ENCODE measurements at places on chromosomes 2 and 18.

DNA sequence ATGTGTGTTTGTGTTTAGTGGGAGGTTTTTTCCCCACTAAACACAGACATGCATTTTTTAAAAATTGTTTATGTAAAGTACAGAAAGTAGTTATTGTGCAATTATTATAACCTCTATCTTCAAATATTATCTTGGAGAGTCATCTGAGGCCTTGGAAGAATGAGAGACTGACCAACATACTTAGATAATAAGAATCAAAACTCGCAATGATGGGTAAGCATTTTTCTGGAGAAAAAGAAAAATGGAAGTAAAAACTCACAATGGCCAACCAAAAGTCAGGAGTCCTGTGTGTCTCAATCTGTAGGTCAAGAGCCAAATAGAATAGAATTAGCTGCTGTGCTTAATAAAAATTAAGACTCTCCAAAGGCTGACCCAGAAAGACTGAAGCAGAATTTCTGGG lies 43.0 kb downstream of the MEMO1 start:
- no peak for DNase-seq

GRCh38 chr2:7557376-7557775 lies 640.2 kb downstream of the RNF144A start:
- no peak for DNase-seq

GRCh38 chr2:170971071-170971470 lies 42.0 kb downstream of the GORASP2 start:
- no peak for DNase-seq

DNA sequence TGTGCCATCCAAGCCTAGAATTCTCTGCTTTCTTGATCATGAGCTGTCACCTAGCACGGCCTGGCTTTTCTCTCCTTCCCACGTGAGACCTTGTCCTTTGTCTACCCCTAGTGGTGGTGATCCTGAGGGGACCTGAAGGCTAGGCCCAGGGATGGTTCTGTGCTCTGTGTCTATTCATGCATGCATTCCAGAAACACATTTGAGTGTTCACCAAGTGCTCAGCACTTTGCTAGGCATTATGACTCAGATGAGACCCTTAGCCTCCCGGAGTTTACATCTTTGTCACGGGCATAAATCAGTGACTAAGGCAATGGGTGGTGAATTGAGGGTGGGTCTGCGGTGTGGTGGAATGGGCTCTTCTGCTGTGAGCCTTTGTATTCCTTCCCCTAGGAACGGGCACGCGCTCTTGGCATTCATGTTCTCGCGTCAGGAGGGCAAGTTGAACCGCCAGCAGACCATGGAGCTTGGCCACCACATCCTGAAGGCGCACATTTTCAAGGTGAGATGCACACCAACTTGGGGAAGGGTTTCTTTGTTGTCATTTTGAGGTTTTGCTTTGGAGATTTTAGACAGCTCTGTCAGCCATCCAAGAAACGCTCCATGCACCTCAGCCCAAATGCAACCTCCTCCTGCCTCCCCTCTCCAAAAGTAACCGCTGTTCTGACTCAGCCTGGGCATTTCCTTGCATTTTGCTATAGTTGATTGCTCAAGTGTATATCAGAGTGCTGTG lies 100.9 kb downstream of the WDSUB1 start:
- DNase-seq, result no peak

DNA sequence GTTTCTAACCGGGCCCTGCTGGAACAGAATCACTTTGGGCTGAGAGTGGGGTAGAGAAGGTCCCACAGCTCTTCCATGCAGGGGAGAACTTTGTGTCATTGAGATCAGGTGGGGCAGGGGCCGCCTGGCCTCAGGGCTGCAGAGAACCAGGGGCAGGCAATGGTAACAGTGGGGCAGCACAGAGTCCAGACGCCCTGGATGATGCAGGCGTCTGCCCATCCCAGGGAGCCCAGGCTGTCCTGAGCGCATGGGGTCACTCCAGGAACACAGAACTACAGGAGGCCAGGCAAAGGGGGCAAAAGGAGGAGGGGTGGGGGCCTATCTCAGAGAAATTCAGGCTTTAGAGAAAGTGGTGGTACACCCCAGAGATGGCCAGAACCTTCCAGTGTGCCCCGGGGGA lies 121.3 kb downstream of the NDUFA10 start:
- no peak for DNase-seq

DNA sequence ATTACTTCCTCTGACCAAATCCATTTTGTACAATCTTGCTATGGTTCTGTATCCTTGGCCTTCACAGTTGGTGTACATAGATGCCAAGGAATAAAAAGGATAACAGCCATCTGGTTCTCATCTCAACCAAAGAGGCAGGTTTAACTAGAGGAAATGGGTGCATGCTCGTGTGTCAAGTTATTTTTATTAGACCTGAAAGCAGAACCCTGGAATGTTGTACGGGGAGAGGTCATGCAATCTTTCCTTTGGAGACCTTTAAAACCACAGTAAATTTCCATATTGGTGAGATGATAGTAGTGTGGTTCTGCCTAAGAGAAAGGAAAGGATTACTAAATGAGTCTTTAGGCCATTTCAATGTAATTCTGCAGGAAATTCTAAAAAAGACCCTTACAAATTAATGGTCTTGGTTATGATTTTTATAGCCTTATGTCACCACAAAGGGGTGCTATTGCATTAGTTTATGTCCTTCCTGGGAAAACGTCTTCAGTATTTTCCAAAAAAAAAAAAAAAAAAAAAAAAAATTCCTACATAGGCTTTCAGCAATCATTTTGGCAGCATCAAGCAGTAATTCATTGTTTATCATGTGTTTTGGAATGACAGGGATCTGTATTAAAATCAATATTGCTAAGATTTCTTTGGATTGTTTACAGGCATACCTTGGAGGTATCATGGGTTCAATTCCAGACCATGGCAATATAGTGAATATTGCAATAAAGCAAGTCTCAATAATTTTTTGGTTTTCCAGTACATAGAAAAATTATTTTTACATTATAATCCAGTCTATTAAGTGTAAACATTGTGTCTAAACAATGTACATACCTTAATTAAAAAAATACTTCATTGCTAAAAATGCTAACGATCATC lies 270.8 kb downstream of the NYAP2 start:
- DNase-seq, result peak; percentile 72

GRCh38 chr2:62740221-62740620 lies 34.7 kb downstream of the EHBP1 start:
- no peak for DNase-seq

DNA sequence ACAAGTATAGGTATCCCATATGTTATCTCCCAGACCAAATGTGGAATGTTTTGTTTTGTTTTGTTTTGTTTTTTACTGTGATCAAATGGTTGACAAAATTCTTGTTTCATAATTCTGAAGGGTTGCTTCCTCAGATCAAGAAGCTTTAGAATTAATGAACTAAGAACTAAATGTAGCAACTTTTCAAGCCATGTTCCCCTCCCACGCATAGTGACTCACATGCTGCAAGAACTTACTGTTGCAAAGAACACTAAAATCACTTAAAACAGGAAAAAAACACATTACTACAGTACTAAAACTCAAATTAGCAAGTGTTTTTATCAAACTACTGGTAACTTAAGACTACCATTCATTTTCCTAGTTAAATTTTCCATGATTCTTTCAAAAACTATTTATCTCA lies 30.6 kb downstream of the HNRNPLL start:
- no peak for DNase-seq

DNA sequence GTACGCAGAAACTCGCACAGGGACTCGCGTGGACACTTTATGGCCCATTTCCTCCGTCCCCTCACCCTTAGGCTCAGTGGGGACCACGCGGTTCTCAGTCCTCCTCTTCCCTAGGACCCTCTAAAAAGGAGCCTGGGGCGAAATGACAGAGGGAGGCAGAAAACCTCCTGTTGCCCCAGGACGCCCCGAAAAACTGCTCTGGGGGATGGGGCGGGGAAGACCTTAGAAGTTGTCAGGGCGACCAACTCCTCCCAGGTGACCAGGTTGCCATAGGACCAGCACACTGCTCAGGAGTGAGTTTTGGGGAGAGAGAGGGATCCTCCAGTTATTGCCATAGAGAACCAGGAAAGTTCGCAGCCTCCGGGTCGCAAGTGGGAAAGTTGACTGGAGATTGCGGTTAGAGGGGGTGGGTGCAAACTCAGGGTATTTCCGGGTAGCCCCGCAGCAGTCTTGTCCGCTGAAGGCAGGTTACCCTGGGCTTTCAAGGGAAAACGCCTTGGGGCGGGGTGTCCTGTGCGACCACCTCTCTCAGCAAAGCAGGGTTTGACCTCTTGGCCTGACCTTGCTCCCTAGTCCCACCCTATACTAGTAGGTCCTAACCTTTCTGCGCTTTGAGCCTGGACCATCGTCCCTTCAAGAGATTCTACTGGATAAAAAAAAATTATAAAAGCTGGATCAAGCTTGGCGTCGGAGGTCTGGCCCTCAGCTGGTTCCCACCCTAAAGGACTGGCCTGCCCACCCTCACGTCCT lies 7.8 kb upstream of the PAX3 start:
- no peak for DNase-seq

DNA sequence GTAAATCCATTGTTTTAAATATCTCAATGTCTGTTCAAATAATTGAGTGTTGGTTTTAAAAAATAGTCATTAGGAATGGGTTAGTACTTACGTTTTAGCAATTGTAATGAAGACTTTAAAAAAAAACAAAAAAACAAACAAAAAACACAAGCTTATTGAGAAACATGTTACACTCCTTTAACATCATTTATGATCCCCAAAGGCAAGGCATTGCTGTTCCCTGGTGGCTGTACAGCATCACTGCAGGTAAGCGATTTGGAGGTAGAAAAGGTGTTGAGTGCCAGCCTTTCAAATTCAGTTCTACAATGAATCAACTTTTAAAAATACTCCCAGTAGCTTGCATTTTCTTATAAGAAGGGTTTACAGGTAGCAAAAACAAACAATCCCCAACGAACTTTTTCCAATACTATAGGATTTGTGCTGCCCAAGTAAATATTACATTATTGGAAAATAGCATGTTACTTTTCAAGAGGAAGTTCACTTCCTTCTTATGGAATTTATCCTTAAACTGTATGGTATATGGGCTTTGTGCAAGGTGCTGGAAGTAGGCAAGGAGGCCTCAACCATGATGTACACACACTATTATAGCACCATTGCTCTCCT lies 27.5 kb downstream of the CNRIP1 start:
- no peak for DNase-seq

DNA sequence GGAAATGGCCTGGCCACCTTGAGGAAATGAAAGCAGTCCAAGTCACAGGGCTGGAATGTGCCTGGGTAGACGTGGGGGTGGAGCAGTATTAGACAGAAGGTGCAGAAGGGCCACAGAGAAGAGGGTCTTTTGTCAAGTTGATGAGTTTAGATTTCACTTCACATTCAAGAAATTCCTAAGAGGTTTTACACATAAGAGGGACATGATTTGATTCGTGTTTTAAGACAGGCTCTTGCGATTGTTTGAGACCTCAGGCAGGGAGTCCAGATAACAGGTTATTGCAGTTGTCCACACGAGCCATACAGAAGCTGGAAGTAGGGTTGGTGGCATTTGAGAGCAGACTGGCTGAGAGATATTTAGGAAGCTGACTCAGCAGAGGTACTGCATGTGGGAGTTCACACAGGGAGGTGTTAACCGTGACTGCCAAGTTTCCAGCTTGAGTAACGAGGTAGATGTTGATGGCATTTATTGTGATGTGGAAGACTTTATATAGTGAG lies 64.6 kb downstream of the NEB start:
- DNase-seq, result peak; percentile 5

DNA sequence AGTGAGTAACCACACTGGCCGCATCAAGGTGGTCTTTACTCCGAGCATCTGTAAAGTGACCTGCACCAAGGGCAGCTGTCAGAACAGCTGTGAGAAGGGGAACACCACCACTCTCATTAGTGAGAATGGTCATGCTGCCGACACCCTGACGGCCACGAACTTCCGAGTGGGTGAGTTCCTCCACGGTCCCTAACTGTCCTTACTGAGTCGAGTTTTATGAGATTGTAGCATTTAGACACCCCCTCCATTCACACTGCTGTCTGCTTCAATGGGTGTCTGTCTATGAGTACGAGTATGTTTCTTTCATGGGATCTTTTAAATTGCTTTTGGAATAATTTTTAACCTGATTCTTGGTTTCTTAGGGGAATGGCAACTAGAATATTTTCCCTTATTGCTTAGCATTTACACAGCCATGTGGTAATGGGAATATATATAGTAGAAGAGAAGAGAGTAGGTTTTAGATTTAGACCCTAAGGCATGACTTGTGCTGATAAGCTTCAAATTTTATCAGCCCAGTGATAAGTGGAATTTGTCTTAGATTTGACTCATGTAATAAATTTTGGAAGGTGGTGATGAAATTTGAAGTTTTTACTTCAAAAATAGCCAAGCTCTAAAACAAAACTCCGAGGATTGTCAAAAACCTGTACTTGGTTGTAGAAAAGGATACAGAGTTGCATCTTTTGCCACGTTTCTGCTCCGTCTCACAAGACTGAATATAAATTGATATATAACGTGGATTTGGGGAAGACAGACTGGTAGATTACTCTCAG lies 188.2 kb downstream of the LTBP1 start:
- DNase-seq, result peak; percentile 65

GRCh38 chr18:26086959-26087358 lies 3.5 kb downstream of the SS18 start:
- DNase-seq, result no peak

DNA sequence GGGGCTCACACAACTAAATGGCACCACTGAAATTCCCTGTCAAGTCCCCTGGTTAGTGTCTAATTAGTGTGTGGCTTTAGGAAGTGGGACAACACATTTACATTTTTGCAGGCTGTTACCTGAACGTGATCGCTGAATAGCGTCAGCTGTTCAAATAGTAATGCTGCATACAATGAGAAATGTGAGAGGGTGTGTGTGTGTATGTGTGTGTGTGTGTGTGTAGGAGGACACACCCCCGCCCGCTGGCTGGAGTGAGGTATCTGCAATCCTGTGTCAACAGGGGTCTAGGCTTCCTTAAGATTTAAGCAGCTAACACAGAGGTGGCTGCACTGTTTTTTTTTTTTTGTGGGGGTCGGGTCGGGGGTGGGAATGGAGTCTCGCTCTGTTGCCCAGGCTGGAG lies 4.8 kb upstream of the LYPD6B start:
- no peak for DNase-seq
